Activated naive CD8-positive, alpha-beta T cell treated with anti-CD3 and anti-CD28 coated beads, Interleukin-2, amount 10 ng/mL, durations not matched to agents 7 days and 5 days (primary cell): ENCODE measurements at places on chromosomes 4 and X. TPM values are rescaled to one million over a fixed set of nuclear protein-coding genes. Genes with fewer than 3 reads are reported as not detected.

The APLN gene
- total RNA-seq = 2.4 TPM

The KLHL15 gene
- total RNA-seq = 12.2 TPM

DNA sequence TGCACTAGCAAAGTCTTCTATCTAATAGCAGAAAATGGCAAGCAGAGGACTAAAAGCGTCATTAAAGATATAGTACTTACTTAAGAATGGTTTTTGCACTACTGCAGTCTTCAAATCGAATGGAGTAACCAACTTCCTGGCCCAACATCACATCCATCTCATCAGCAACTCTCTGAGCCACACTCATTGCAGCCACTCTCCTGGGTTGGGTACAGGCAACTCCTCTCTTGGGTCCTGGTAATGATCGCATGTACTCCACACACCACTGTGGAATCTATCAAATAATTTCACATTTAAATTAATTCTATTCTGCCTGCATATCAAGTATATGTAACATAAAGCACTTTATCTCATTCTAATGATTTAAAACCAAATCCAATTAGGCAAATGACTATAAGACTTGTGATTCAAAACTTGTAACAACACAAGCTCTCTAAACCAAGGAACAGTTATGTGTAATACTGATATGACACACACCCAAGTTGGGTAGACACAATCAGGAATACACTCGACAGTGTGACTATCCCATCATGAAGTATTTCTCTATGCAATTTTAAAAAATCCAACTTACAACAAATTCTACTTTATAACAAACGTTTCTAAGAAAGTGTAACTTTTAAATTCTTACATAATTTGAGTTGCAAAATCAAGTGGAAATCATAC is 13.6 kb downstream of the DHX15 start:
- no peak overlapping the region for H3K27ac ChIP-seq
- H3K4me1 ChIP-seq = peaks cover 44% of the 10 kb centered on the region
- peaks cover 45% of the 10 kb centered on the region for H3K36me3 ChIP-seq
- no peak for DNase-seq
- no peaks in the 10 kb centered on the region for H3K27me3 ChIP-seq

GRCh38 chr4:25810461-25811373 is 52.1 kb downstream of the SEL1L3 start:
- no peak overlapping the region for H3K4me3 ChIP-seq
- H3K4me1 ChIP-seq = no peaks in the 10 kb centered on the region
- H3K36me3 ChIP-seq = peaks cover 13% of the 10 kb centered on the region
- no peaks in the 10 kb centered on the region for H3K27me3 ChIP-seq
- DNase-seq = no peak

- no peak overlapping the region for H3K27ac ChIP-seq
- no peaks in the 10 kb centered on the region for H3K4me1 ChIP-seq
- no peak overlapping the region for H3K4me3 ChIP-seq
- peaks cover 5% of the 10 kb centered on the region for H3K27me3 ChIP-seq
- no peak for DNase-seq
These were observed 17.1 kb downstream of the AFP start for GRCh38 chr4:73452953-73453700.
